ENCODE measurements at places on chromosomes 7 and 10. TPM values are rescaled to one million over a fixed set of nuclear protein-coding genes. Genes with fewer than 3 reads are reported as not detected.

CEP55 gene
- total RNA-seq, result 11.3 TPM

GRCh38 chr7:3538041-3538440, 237.0 kb downstream of the SDK1 start:
- DNase-seq, result no peak

BHLHA15 gene
- 0.67 TPM for total RNA-seq

DNA sequence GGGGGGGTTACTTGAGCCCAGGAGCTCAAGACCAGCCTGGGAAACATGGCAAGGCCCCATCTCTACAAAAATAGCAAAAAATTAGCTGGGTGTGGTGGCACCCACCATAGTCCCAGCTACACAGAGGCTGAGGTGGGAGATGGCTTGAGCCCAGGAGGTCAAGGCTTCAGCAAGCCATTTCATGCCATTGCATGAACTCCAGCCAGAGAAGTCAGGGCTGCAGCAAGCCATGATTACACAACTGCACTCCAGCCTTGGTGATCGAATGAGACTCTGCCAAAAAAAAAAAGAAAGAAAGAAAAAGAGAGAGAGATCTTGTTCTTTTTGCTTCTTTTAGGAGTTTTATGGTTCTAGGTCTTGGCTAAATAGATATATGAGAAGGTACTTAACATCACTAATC, 200.2 kb upstream of the PHYHIPL start:
- no peak for DNase-seq

SH2D4B gene
- not detected for total RNA-seq

MOGAT3 gene
- total RNA-seq, result 33.2 TPM

LGI1 gene
- 0.47 TPM for total RNA-seq

ELOVL3 gene
- total RNA-seq, result 0.24 TPM

CADPS2 gene
- total RNA-seq, result 13.6 TPM

CYP2E1 gene
- total RNA-seq, result 3.5 TPM

GRM3 gene
- total RNA-seq, result not detected

GRCh38 chr7:95209788-95210187, 114.5 kb downstream of the PON1 start:
- DNase-seq, result no peak

SRRM3 gene
- 0.64 TPM for total RNA-seq

GRCh38 chr7:43509906-43510305, 73.0 kb upstream of the STK17A start:
- no peak for DNase-seq

- no peak for DNase-seq
Observed at GRCh38 chr10:27832826-27833225, 87.2 kb upstream of the MKX start.

DNA sequence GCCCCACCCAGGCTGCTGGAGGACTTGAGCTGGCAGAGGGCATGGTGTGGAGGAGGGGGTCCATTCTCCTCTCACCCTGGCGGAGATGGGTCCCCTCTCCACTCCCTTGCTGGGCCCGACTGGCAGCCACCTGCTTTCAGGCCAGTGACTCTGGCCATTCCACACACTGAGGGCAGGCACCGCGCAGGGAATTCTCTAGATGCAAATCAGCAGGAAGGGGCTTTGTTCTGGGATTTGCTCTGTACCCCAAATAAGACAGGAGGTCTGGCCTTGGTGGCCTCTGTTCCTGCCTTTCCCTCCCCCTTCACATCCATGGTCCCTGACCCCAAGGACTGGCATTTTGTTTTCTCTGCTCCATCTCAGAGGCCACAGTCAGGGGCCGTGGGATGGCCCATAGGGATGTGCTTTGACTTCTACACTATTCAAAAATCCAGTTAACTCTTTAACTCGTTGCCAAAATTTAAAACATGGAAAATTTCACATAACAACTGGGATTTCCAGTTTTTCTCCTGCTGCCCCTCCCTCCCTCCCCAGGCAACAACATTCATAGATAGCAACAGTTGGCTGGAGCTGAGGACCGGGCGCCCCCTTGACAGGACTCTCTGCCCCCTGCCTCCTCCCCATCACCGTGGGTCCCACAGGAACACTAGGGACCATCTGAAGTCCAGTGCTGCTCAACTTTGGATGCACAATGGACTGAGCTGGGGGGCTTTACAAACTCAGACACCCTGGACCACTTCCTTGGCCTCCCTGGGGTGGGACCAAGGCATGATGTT, 33.9 kb downstream of the PPIF start:
- peak; percentile 20 for DNase-seq

PRPS1L1 gene
- not detected for total RNA-seq

VAX1 gene
- not detected for total RNA-seq

RAPGEF5 gene
- total RNA-seq, result 42.2 TPM

TAF5 gene
- total RNA-seq, result 10.3 TPM

PLAC9 gene
- 6.0 TPM for total RNA-seq

DNA sequence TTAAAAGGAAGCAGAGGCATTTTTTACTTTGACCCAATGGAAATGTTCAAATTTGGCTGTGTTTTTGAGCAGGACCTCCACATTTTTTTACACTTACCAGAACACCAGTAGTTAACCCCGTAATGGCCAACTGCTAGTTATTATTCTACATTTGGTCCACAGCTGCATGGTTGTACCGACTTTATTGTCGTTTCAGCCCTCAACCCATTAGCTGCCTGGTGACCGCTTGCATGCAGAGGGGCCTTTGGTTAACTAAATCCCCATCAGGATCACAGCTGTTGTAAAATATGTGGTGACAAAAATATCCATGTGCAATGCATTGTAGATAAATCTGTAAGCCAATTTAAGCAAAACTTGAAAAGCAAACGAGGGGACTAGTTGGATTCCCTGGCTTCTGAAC, 342.2 kb upstream of the MEOX2 start:
- DNase-seq, result no peak

DNA sequence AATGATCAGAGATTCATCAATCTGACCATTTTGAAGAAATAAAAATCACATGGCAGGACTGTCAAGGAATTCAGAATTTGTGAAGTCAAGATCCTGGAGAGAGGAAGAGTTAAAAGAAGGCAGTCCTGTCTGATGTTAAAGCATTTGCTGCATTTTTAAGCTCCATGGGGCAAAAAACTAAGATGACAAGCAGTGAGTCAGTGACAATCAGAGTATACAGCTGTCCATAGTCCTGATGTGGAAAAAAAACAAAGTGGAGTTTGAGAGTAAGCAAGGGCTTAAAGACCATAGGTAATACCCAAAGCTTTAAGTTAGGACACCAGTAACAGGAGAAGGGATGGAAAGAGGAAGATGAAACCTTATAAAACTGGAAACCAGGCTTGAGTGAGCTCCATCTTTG, 412.7 kb upstream of the ANKRD30A start:
- DNase-seq, result no peak

CPA4 gene
- not detected for total RNA-seq

GIMAP8 gene
- total RNA-seq, result 4.5 TPM

CRTAC1 gene
- 1.4 TPM for total RNA-seq
